Left cardiac atrium (tissue), 4 donors: ENCODE measurements at places on chromosomes 12 and 14. TPM values are rescaled to one million over a fixed set of nuclear protein-coding genes. Genes with fewer than 3 reads are reported as not detected.

DNA sequence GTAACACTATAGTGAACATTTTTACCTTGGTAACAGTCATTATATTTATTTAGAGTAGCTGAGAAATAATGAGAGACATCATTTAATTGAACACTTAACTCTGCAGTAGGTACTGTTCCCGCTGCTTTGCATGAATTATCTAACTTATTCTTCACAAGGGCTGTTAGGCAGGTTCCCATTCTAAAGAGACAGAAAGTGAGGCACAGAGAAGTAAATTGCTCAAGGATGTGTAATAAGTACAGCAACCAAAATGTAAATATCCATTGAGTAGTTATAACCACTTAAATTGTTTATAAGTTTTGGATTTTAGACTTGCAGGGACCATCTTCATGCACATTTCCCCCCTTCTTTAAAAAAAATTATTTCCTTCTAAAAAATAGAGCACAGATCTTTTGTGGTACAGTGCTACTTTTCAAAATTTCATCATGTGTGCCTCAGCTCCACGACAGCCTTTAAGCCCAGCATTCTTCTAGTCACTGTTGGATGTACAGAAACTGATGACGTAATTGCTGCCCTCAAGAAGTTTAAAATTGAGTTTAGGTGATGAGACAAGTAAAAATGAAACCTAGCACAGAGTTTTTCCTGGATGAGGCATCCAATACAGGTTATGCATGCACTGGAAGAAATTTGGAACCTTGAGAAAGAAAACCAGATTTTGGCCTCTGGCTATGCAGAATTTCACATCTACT lies 6.0 kb upstream of the MANSC4 start:
- no peak for DNase-seq

DNA sequence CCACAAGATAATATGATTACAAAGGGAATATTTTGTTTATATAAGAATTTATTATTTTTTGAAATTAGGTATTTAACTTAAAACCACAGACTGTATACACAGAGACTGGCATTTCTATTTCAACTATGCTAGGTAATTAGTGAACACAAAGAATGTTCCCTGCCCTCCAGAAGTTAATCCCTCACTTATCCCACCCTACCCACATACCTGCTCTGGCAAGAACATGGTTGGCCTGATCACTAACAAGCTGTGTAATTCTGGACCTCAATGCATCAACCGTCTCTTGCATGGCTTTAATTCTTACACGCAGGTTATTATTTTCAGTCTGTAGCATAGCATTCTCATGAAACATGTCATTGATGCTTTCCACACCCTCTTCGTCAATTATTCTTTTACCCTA lies 85.9 kb downstream of the KIF21A start:
- no peak for DNase-seq

GPRC5D gene
- total RNA-seq = not detected

- no peak for DNase-seq
These were observed 7.7 kb upstream of the KICS2 start for GRCh38 chr12:64229796-64230195.

SLC38A4 gene
- total RNA-seq = 0.52 TPM

DNA sequence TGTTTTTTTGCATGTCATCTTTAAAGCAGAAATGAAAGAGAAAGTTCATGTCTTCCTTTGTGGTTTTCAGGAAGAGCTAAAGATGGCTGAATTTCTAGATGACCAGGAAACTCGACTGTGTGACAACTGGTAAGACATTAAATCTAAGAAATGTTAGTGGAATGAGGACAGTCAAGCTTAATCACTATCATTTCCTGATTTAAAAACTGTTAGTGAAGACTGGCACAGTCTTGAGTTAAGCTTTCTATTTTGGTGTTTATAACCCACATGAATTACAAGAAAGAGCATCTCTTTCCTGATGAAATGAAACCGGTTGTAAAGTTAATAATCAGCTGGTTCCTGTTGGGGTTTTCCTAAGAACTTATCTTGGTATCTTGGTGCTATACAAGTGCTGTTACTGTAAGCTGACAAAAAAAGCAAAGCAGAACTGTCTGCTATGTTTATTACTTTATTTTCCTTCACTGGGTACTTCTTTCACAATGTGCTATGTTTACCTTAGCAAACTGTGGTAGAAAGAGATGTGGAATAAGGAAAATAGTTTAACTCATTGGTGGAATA lies 5.2 kb downstream of the TRAFD1 start:
- DNase-seq = no peak

PPP1R36 gene
- total RNA-seq = 0.38 TPM

SIX6 gene
- total RNA-seq = not detected

POLE2 gene
- 1.2 TPM for total RNA-seq

GRCh38 chr12:94284046-94284445 lies 135.7 kb downstream of the PLXNC1 start:
- DNase-seq = no peak

GRCh38 chr14:54133896-54134295 lies 177.3 kb upstream of the BMP4 start:
- no peak for DNase-seq

GRCh38 chr14:51260225-51260624 lies 20.2 kb downstream of the TMX1 start:
- no peak for DNase-seq
